Common myeloid progenitor, CD34-positive (primary cell): ENCODE measurements at places on chromosomes 2 and 18.

- DNase-seq = no peak
Observed at GRCh38 chr2:142954493-142954892, 77.0 kb downstream of the KYNU start.

DNA sequence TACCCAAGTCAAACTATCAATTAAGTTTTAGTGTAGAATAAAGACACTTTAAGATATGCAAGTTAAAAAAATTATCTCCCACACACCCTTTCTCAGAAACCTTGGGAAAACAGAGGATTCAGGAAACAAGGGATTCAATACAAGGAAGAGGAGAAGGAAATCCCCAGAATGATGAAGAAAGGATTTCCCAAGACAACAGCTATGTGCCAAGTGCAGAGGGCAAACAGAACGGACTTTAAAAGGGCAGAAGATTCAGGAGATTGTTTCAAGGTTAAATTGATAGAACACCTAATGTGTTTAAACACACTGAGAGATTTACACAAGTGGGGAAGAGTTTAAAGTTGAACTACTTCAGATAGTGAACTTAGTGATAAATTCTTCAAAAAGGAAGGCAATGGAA is 71.5 kb upstream of the EPAS1 start:
- no peak for DNase-seq

DNA sequence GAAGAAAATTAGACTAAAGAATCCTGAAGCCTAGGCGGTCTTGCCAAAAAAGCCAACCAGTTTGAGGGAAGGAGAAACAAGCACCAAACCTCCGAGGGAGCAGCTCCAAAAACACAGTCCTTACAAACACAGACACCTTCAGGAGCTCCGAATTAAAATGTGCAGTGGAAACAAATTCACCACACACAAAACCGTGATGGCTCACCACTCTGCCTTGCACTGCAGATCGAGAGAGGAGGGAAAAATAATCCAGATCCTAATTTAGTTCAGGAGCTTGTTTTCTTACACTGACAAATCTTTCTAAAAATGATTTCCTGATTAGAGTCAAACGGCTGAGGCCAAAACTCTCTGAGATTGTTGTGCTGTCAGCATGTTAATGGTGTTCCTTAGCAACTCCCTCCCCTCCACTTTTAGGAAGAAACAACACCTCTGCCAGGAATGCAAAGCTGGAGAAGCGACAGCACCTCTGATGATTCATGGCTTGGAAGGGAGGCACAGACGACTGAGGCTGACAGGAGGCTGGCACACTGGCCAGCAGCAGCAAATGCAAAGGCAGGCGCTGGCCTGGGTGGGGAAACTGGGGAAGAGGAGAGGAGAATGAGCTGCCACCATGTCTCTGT is 249.4 kb upstream of the KLHL29 start:
- DNase-seq = no peak

DNA sequence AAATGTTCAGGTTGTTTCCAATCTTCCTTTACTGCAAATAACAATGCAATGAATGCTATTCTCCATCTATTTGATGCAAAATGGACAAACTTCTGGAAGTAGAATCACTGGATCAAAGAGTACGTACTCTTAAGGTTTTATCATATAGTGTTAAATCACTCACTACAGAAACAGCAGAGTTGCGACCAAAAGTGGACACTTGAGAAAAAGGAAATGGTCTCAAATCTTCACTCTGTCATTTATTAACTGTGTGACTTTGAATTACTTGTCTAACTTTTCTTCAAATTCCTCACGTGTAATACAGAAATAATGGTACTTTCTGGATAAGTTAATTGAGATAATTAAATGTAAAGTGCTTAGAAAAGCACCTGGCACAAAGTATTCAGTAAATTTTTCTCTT is 78.1 kb downstream of the CERKL start:
- DNase-seq = no peak
